ENCODE measurements at places on chromosomes 7 and 10. TPM values are rescaled to one million over a fixed set of nuclear protein-coding genes. Genes with fewer than 3 reads are reported as not detected.

The CHAT gene
- not detected for total RNA-seq

The CPN1 gene
- not detected for total RNA-seq

The OGDHL gene
- total RNA-seq: not detected

The FAS gene
- 28.5 TPM for total RNA-seq

The TOMM7 gene
- total RNA-seq: 250 TPM

The FRMD4A gene
- 55.9 TPM for total RNA-seq

- DNase-seq: no peak
Measured at GRCh38 chr7:150801946-150802771, 1.6 kb downstream of the TMEM176A start.

GRCh38 chr7:107312418-107312817 is 143.6 kb downstream of the HBP1 start:
- no peak for DNase-seq

DNA sequence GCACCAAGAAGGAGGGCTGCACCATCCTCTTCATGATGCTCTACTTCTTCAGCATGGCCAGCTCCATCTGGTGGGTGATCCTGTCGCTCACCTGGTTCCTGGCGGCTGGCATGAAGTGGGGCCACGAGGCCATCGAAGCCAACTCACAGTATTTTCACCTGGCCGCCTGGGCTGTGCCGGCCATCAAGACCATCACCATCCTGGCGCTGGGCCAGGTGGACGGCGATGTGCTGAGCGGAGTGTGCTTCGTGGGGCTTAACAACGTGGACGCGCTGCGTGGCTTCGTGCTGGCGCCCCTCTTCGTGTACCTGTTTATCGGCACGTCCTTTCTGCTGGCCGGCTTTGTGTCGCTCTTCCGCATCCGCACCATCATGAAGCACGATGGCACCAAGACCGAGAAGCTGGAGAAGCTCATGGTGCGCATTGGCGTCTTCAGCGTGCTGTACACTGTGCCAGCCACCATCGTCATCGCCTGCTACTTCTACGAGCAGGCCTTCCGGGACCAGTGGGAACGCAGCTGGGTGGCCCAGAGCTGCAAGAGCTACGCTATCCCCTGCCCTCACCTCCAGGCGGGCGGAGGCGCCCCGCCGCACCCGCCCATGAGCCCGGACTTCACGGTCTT is 1.9 kb downstream of the FZD1 start:
- peak; percentile 89 for DNase-seq

- no peak for DNase-seq
Measured at GRCh38 chr10:124957404-124957947, 15.6 kb downstream of the ZRANB1 start.

DNA sequence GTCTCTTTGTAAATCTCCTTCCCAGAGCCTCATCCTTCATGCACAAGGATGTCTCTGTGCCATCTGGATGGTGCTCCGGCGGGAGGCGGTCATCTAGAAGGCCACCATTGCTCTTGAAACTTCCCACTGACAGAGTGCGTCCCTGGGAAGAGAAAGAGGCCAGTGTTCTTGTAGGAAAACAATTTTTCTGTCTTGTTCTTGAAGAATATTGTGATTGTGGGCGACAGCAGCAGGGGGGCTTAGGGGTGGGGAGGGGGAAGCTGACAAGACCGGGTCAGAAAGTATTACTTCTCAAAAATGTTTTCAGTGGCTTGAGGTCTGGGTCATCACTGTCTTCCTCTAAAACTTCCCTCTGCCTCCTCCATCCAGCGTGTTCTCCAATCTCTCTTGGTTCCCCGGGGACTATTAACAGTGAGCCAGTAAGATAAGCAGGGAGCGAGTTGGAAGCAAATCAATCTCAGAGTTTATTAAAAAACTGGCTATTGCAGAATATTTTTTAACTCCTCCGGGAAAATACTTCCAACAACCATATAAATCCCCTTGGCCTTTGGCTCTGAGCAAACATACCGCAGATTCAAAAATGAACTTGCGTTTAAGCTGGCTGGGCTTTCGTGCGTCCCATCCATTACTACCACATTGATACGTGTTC is 597.8 kb upstream of the MGMT start:
- no peak for DNase-seq

- DNase-seq: no peak
Measured at GRCh38 chr7:144063710-144064109, 5.9 kb upstream of the OR2A25 start.

GRCh38 chr7:1919539-1920265 is 249.6 kb downstream of the ELFN1 start:
- DNase-seq: no peak

GRCh38 chr10:76618171-76618570 is 1019.4 kb downstream of the KCNMA1 start:
- DNase-seq: no peak

DNA sequence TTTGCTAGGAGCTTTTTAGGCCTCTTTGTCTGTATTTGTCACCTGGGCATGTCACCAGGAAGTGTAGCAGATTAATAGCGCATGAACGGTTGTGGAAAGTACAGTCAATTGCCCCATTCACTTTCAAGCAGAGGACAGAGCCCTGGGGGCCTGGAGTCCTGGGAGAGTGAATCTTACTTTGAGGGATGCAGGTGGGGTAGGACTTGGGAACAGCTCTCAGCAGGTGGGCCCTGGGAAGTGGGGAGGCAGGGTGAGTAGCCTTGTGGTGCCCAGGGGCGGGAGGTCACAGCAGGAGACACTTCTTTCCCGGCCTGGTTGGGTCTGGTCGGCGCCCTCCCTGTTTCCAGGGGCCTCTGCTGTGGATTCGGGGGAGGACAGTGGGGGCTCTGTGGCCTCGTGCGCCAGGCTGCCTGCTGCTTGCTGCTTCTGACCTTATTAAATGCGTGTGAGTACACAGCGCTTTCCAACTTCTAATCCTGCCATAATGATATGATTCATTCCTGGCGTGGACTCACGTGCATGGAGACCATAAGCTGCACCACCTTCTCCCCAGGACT is 51.6 kb upstream of the AQP1 start:
- no peak for DNase-seq

DNA sequence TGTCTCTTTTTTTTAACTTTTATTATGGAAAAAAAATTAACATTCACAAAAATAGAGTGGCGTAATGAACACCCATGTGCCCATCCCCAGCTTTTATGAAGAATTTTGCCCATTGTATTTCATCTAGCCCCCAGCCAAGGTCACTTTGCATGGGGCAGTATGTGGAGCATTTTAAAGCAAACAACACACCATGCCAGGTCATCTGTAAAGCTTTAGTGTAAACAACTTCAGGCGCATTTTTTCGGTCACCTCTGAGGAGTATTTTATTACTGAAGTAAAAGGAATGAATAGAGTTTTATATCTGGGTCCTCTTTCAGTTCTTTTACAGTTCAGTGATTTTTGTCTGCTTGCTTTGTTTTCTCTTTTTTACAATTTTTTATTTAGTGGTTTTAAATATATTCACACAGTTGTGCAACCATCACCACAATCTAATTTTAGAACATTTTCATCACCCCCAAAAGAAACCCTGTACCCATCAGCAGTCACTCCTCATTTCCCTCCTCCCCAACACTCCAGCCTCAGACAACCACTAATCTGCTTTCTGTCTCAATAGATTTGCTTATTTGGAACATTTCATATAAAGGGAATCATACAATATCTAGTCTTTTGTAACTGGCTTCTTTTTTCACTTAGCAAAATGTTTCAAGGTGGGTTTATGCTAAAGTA is 87.9 kb downstream of the SLC37A3 start:
- DNase-seq: no peak

GRCh38 chr10:101099901-101100300 is 31.2 kb upstream of the TLX1 start:
- no peak for DNase-seq

- DNase-seq: peak; percentile 82
Measured at GRCh38 chr10:123967626-123968243, 76.1 kb upstream of the CPXM2 start.

- DNase-seq: no peak
Measured at GRCh38 chr10:63346015-63346441, 119.7 kb downstream of the JMJD1C start.

GRCh38 chr7:33979807-33980355 is 74.5 kb downstream of the BMPER start:
- DNase-seq: no peak

DNA sequence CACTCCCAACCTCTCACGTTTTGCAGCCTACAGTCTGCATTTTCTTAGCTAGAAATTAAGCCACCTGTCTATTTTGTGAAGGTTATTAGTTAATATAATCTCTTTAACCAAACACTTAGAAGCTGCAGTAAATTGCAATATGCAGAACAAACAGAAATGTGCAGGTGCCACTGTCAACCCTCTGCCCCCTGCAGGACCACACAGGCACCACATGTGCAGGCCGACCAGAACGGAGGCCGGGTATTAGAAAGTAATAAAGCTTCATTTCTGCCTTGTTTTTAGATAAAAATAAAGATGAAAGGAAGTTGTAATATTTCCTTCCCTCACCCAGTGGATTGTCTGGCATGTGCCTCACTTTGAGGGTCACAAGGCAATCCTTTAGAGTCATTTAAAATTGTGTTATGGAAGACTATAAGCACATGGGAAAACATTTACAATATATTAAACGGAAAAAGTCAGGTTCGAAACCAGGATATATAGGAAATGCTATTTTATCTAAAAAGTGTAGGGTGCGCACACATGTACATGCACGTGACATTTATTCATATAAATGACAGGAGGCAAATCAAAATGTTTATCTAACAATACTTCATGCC is 158.2 kb downstream of the ARHGAP12 start:
- peak; percentile 74 for DNase-seq

DNA sequence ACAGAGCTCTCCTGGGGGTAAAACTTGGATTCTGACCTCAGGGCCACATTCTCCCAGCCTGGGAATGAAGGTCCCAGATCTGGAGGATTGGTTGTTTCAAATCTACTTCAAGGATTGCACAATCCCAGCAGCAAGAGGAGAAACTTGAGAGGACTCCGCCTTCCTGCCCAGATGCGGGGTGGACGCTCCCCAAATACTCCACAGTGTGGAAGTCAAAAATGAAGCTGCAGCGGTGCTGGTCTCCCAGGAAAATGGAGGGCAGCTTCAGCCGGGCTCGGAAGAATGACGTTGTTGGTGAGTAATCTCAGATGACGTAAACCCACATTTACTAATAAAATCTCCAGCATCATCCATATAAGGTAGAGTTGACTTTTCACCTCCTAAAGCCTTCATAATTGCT is 31.5 kb upstream of the PPP2R2D start:
- DNase-seq: peak; percentile 48

DNA sequence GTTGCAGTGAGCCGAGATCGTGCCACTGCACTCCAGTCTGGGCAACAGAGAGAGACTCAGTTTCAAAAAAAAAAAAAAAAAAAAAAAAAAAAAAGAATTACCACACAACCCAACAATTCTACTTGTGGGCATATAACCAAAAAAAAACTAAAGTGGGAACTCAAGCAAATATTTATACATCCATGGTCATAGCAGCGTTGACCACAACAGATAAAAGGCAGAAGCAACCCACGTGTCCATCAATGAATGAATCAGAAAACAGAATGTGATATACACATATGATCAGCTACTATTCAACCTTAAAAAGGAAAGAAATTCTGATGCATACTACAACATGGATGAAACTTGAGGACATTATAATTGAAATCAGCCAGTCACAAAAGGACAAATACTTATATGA is 179.3 kb upstream of the NEBL start:
- no peak for DNase-seq

DNA sequence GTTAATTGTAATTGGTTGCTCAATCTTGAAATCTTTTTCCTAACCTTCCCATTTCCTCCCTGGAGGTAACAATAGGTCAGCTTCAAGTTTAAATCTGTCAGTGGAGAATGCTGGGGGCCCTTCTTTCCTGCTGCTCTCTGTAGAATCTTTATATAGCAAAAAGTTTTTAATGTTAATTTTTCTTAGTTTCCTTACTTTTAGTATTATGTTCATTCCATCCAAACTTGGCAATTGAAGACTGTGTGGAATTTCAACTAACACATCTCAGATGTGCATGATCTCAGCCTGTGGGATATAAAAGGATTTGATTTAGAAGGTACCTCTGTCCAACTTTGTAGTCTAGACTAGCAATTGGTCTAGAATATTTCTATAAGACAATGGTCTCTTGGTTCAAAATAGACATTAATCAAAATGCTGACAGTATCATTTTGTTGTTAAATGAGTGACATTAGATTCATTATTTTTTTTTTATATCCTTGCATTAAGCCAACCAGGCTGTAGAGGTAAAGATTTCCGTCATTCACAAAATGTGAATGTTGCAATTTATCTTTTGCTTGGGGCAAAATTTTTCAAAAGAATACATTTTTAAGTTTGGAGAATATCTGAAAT is 100.4 kb upstream of the SEMA3A start:
- DNase-seq: no peak

GRCh38 chr10:31774299-31774900 is 154.2 kb downstream of the ARHGAP12 start:
- DNase-seq: no peak

DNA sequence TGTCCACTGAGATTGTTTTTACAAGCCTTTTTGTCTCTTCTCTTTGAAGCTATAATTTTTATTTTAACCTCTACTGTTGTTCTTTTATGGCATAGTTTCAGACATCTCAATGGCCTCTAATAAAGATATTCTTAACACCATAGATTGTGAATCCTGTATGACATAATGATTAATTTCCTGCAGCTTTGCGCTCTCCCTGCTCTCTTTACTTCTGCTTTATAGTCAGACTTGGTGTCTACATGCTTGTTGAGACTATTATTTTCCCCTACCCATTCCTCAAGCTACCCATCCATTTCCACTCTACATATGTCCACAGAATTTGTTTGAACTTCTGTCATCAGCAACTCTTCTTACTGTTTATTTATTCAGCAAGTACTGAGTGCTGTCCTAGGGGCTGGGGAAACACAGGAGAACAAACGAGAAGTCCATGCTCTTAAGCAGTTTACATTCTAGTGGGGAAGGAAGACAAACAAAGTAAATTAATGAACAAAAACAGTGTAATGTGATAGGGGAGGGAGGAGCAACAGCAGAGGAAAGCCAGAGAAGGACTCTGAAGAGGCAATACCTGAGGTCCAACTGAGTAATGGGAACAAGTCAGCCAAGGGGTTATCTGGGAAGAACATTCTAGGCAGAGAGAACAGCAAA is 110.1 kb downstream of the CDK14 start:
- no peak for DNase-seq

DNA sequence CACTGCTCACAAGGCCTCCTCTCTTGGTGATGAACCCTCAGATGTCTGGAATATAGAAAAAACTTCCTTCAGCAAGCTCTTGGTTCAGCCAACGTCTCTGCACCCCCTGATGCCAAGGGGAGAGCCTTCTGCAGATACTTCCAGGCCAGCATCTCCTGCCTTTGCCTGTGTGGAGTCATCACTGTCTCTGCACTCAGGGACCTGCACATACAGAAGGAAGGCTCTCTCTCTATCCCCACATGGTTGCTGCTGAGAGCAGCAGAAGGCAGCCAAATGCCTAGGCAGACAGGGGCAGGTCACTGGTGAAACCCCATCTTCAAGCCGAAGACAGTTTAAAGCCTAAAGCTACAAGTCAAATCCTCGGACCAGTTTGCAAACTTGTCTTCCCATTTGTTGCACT is 137.6 kb downstream of the WDR11 start:
- no peak for DNase-seq

Data from aorta (tissue), 5 donors.